Inflammatory macrophage (primary cell): ENCODE measurements at places on chromosomes 16 and 17.

GRCh38 chr17:30148376-30148775 is 31.8 kb downstream of the NSRP1 start:
- no peak for DNase-seq

DNA sequence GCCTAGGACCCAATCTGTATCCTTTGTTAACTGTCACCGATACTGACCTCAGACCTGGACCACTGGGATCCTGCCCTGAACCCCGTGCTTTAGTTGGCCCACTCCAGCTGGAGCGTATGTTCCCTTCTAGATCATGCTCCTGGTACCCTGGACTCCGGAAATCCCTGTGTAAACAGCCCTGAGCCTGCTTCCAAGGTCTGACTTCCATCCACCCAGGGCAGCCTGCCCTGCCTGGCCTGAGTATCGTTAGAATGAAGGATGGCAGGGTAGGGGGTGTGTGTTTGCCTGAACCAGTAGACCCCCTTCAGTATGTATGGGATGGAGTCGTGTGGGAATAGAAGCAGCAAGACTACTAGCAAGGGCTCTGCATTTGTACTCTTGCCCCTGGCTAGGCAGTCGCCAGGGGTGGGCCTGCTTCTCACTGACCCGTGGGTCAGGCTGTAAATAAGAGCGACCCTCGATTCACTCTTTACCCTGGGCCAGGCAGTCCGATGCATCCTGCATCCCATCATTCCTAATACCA is 691 bp upstream of the TMEM98 start:
- DNase-seq, result no peak

DNA sequence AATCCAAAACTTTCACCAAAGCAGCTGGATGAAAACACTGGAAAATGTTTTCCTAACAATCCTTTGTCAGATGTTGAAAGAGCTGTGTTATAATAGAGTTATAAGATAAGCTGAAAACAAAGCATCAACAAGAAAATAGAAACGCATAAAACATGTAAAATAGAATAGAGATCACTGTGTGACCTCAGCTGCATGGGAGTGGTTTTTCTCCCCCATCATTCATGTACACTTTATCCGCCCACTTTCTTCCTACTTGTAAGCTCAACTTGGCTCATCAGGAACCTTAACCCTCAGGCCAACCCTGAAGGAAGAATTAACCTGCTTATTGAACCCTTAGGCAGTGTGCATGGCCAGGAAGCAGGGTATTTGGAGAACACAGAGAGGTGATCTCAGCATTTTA is 238.5 kb upstream of the PMFBP1 start:
- DNase-seq, result no peak

DNA sequence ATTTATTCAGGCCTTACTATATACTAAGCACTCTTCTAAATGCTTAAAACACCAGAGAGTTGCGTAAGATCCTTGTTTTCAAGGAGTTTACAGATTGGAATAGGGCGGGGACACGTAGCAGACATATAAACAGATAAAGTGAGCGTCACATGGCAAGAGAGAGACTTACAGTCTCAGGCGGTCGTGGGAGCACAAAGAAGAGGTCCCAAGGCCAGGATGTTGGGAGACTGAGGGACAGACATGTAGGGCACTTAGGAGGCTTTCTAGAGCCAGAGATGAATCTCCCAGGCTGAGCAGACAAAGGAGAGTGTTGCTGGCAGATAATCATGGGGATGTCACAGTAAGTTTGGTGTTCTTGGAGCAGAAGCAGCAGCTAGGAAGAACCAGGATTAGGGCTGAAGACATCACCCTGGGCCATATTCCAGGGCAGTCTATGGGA is 119.1 kb upstream of the ANKFN1 start:
- DNase-seq, result no peak

- DNase-seq, result no peak
Observed at GRCh38 chr17:64017381-64017980, 3.0 kb downstream of the ICAM2 start.

DNA sequence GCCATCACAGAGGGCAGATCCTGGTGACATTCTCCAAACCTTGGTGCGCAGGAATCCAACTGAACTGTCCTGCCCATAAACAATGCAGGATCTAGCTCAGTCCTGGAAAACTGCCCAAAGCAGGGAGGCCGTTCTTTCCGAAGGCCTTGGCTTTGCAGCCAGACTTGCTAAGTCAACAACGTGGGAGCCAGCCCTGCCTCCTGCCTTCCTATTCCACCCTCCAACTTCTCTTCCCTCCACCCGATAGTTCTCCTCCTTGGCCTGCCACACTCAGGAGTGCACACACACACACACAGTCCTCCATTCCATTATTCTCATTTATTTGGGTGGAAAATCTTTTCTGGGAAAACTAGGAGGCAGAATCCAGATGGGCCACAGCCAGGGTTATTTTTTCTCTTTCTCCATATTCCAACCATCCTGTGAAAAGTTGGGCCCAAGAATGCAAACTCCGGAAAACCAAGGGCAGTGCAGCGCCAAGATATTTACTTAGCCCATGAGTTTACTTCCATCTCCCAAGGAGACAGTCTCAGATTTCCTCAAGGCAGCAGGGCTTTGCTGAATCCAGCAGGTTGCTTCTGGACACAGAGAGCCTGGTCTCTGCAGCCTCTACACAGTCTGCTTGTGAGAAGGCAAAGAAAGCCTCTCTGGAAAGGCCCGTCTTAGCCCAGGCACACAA is 15.8 kb downstream of the COPRS start:
- no peak for DNase-seq

GRCh38 chr17:41676058-41676419 is 12.6 kb upstream of the EIF1 start:
- no peak for DNase-seq

DNA sequence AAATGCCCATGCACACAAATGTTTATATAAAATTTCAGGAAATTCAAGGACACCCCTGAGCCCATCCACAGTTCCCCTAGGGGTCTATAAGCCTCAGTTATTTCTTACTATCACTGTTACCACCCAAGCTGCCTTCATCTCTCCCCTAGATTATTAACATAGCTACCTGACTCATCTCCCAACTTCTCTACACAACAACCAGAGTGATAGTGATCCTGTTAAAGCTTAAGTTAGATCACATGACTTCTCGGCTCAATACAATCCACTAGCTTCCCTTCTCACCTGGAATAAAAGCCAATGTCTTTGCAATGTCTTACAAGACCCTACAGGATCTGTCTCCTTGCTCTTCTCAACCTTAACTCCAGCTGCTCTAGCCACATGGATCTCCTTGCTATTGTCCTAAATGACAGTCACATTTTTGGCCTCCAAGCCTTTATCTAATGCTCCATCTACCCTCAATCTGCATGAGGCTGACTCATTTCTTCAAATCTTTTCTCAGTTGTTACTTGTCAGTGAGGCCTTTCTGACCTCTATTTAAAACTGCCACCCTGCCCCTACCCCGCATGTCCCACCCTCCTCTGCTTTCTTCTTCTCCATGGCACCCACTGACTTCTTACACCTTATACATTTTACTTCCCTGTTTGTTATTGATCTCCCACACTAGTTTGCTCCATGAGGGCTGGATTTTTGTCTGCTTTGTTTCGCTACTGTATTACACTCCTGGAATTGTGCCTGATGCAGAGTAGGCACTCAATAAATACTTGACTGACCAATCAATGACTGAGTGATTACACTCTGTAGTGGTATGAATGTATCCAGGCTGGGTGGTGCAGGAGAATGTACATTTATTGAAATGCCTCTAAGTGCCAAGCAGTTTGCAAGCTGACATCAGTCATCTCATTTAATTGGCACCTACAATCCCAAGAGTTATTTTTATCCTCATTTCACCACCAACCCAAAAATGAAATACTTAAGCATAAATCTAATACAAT is 5.2 kb upstream of the LIG3 start:
- DNase-seq, result no peak

DNA sequence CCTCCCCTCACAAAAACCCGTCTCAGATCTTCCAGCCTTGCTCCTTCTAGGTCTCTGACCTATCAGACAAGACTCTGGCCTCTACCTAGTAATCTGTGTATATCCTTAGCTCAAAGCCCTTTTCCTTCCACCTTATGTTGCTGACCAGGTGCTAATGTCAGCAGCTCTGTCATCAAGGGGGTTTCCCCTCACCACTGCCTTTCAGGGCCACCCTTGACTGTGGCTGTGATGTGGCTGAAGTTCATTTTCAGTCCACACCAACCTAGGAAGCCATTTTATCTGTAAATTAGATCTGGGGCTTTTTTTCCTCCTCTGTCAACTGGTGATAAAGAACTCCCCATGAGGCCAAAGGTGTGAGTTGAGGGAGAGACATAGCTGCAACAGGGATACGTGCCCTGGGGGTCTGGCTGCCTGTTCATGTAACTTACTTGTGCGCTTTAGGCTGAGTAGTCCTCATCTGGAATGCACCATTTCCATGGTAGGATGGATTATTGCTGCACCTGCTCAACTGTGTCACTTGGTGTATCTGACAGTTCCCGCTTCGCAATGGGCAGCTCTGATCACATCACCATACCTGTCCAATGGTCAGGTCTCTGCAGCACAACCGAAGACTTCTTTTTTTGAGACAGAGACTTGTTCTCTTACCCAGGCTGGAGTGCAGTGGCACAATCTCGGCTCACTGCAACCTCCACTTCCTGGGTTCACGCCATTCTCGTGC is 14.7 kb upstream of the RUNDC3A start:
- DNase-seq, result no peak

DNA sequence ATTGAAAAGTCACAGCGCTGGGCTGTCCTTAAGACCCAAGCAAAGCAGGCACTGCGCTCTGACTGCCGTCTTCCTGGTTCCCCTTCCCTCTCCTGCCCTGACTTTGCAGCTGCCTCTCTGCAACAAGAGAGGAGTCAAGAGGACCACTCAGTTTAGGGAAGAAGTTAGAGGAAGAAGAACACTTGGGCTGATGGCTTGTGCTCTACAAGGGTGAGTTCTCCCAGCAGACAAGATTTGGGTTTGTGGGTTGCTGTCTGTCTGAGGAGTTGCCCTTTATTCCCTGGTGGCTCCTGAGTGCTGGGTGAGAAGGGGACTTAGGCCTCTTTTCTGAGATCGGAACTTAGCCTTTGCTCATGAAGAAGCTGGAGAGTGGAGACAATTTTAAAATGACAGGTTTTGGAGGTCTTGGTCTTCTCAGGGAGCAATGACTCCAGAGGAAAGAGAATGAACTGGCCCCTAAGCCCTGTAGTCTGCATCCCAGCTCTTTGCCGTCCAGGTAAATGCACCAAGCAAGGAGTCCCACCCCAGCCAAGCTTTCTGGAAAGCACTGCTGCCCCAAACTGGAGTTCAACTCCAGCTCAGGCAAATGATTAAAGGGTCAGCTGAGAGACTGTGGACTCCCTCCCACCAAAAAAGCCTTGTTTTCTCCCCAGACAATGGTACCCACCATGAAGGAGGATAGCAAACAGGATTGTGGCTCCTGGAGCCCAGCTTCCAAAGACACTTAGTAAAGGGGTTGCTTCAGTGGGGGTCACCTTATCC is 2.7 kb upstream of the HOXB9 start:
- DNase-seq, result peak; percentile 17

DNA sequence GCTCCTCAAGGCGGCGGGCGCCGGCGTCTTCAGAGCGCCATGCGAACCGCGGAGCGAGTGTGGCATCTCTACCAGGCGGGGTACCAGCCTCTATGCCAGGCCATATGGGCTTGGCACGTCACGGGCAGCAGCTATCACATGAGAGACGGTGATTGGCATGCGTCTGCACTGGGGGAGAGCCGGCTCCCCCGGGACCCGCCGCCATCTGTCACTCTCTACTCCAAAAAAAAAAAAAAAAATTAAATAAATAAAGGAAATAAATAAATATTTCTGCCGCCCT is at the start of gene NEUROD2:
Gene NEUROD2 (minus strand): TSS at position 70 of the 280 bp plus-strand sequence. CDS start 1,321 bp downstream, outside the sequence.
- DNase-seq, result no peak

GRCh38 chr16:89147085-89147817 is 24.3 kb upstream of the CDH15 start:
- DNase-seq, result no peak

DNA sequence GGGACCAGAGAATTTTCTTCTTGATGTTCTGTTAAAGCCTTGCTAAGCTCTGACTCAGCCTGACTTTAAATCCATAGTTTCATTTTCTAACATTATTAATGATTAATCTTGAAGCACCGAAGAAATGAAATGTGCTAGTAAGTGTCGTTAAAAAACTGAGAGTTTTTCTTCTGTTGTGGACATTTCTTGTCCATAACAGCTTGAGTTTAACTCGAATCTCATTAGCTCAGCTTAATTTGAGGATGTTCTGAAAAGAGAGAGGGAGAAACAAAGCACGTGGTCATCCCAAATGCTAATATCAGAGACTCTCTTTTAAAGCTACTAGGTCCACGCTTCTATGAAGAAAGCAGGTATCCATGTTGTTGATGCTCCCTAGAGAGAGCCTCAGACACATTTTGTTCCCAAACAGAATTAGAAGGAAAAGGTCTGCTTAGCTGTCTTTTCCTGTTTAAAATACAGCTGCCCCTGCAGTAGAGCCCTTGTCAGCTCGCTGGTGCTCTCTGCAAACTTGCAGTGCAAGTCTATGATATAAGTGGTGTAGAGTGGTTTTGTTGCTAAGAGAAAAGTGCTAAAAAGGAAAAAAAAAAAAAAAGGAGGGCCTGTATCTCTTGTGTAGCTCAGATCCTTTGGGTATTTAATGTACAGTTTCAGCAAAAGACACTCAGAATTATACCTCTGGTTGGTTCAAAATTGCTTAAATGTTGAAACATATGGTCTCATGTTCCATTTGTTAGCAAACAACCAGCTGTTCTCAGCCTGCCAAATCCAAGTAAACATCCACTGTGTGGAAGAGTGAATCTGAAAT is 191.1 kb upstream of the TBX2 start:
- DNase-seq, result no peak
